ENCODE measurements at places on chromosomes 4 and X.

- H3K4me1 ChIP-seq: no peaks in the 10 kb centered on the region
- no peaks in the 10 kb centered on the region for H3K27me3 ChIP-seq
- H3K27ac ChIP-seq: no peak overlapping the region
- H3K4me3 ChIP-seq: no peak overlapping the region
- no peak for DNase-seq
Observed at GRCh38 chr4:81629366-81629765, 157.7 kb upstream of the RASGEF1B start.

GRCh38 chr4:145101091-145101490 is 3.0 kb downstream of the ABCE1 start:
- no peak overlapping the region for H3K4me3 ChIP-seq
- no peak overlapping the region for H3K27ac ChIP-seq
- H3K27me3 ChIP-seq: no peaks in the 10 kb centered on the region

- no peak overlapping the region for H3K27ac ChIP-seq
- H3K36me3 ChIP-seq: no peaks in the 10 kb centered on the region
- DNase-seq: no peak
Observed at GRCh38 chr4:48635980-48636379, 144.1 kb downstream of the FRYL start.

DNA sequence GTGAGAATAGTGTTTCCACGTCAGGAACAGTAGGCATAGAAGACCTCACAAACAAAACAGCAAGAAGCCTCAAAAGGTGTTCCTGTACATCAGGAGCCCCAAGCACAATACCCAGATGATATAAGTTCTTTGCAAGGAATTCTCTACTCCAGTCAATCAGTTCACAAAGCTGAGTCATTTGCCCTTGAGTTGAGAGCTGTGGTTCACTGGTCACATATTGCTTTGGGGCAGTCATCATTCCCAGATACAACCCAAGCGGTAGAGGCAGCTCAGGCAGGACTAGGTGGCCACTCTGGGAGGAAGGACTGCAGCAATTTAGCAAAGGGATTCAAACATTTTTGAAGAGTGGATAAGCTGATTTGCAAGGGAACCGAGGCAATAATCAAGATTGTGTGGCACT is 551.5 kb upstream of the ZFP42 start:
- no peak for DNase-seq
- no peaks in the 10 kb centered on the region for H3K27me3 ChIP-seq
- H3K27ac ChIP-seq: no peak overlapping the region
- H3K4me3 ChIP-seq: no peak overlapping the region
- no peaks in the 10 kb centered on the region for H3K36me3 ChIP-seq

DNA sequence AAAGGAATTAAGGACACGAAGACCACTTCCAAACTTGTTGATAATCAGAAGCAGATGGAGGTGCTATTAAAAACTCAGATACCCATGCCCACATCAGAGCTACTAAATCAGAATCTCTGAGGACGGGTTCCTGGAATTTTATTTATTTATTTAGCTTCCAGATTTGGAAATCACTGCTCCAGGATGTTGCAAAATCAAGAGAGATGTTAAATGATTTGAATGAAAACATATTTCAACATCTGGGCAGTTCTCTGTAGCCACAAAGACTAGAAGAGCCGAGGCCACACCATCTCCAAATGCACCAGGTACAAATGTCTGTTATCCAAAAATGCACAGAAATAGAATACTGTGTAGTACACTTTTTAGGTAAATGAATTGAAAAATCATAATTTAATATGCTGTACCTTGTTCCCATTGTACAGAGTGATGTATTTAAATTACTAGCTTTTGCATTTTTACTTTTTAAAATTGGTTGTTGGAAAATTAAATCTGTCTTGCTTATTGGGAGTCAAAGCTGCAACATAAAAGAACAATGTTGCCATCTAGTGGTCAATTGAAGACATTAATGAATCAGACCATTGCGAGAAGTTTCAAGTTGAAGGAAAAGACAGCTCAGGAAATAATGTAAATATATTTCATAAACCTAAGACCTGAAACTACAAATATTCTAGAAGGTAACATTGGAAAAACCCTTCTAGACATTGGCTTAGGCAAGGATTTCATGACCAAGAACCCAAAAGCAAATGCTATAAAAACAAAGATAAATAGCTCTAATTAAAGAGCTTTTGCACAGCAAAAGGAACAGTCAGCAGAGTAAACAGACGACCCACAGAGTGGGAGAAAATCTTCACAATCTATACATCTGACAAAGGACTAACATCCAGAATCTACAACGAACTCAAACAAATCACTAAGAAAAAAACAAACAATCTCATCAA is 151.3 kb upstream of the TTC29 start:
- no peak overlapping the region for H3K4me3 ChIP-seq
- no peaks in the 10 kb centered on the region for H3K27me3 ChIP-seq
- DNase-seq: no peak
- no peaks in the 10 kb centered on the region for H3K36me3 ChIP-seq
- peak overlapping the region; percentile 3 for H3K27ac ChIP-seq

GRCh38 chr4:128519163-128519830 is 231.7 kb upstream of the PGRMC2 start:
- no peak overlapping the region for H3K27ac ChIP-seq
- no peak for DNase-seq
- no peaks in the 10 kb centered on the region for H3K27me3 ChIP-seq
- no peaks in the 10 kb centered on the region for H3K36me3 ChIP-seq
- no peak overlapping the region for H3K4me3 ChIP-seq

DNA sequence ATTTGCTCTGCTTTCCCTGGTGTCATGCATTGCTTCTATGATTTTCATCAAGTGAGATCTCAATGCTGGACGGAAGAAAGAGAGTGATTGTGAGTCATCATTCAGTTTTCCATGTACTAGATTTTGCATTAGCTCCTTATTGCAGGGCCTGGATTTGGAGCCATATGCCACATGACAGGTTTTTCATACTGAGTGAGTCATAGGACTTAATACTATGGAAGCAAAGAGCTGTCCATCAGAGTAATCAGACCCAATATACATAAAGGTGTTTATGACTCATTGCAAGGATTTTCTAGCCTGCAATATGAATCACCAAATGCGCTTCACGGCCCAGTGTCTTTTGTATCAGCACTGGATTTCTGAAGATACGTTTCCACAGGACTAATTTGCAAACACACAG is 11.2 kb upstream of the TFDP3 start:
- H3K36me3 ChIP-seq: no peaks in the 10 kb centered on the region
- no peaks in the 10 kb centered on the region for H3K27me3 ChIP-seq
- no peak overlapping the region for H3K27ac ChIP-seq

DNA sequence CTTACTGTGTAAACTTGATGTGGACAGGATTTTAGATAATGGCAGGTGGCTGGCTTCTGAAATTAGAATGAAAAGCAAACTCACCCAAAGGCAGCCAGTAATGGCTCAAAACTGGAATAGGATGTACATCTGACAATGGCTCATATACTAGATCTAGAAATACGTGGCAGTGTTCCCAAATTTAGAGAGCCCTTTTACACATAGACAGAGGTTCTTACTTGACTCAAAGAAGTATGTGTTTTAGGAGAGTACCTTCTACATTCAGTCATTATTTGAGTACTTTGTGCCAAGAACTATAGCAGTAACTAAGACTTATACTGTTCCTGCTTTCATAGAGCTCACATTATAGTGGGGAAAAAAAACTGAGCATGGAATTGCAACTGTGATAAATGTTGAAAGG is 48.0 kb downstream of the UBE2K start:
- no peaks in the 10 kb centered on the region for H3K27me3 ChIP-seq
- no peak overlapping the region for H3K27ac ChIP-seq
- H3K4me1 ChIP-seq: no peaks in the 10 kb centered on the region
- H3K36me3 ChIP-seq: no peaks in the 10 kb centered on the region
- H3K4me3 ChIP-seq: no peak overlapping the region

- no peaks in the 10 kb centered on the region for H3K4me1 ChIP-seq
- H3K27me3 ChIP-seq: no peaks in the 10 kb centered on the region
- no peak overlapping the region for H3K27ac ChIP-seq
- no peak for DNase-seq
Observed at GRCh38 chr4:122776916-122777315, 44.4 kb downstream of the BBS12 start.

DNA sequence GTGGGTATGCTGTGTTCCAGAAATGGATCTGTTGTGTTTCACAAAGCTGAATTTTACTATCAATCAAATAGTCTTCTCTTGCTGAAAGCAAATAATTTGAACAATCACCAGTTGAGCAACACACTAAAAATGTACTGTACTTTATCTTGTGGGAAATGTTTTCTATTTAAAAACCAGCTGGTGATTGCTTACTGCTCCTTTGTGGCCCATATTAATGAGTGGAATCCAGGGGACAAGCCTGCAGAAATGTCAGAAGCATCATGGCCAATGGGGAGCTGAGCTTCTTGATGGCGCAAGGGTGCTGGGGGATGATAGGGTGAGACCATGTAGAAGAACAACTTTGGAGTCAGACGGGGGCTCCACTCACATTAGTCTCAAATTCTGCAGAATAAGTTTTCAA is 346.2 kb downstream of the ARHGAP10 start:
- H3K27ac ChIP-seq: no peak overlapping the region
- no peak for DNase-seq
- no peak overlapping the region for H3K4me3 ChIP-seq
- H3K36me3 ChIP-seq: no peaks in the 10 kb centered on the region
- no peaks in the 10 kb centered on the region for H3K4me1 ChIP-seq

- DNase-seq: no peak
- no peak overlapping the region for H3K4me3 ChIP-seq
- H3K27ac ChIP-seq: no peak overlapping the region
- H3K27me3 ChIP-seq: peaks cover 47% of the 10 kb centered on the region
- H3K36me3 ChIP-seq: no peaks in the 10 kb centered on the region
Observed at GRCh38 chr4:3823496-3824341, 57.5 kb downstream of the ADRA2C start.

DNA sequence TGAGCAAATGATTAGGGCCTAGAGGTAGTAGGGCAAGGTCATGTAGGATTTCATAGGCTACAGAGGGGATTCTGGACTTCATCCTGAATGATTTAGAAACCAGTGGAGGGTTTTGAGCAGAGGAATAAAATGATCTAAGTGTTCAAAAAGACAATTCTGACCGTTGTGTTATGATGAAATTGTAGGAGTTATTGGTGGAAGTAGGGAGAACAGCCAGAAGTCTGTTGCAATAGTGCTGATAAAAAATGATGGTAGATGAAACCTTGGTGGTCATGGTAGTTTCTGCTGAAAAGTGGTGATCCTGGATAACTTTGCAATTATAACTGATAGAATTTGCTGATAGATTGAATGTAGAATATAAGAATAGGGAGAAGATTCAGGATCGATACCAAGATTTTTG is 60.2 kb downstream of the MID1IP1 start:
- H3K27ac ChIP-seq: no peak overlapping the region
- no peaks in the 10 kb centered on the region for H3K4me1 ChIP-seq
- no peak for DNase-seq
- no peaks in the 10 kb centered on the region for H3K36me3 ChIP-seq

DNA sequence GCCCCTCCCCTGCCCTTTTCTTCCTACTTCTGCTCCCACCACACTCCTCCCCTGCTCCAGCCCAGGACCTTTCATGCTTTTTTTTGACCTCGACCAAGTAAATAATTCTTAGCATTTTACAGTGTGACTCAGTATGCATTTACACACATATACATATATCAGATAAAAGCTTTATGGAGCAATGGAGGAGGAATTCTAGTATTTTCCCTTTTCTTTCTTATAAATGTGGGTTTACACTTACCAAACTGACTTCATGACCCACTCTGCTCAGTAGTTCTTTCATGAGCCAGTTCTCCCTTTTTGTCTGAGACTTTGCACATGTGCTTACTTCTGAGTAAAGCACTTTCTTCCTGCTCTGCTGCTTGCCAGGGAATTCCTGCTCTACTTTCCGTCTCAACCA is 111.8 kb upstream of the H2AZ1 start:
- H3K36me3 ChIP-seq: no peaks in the 10 kb centered on the region
- H3K4me3 ChIP-seq: no peak overlapping the region
- no peak overlapping the region for H3K27ac ChIP-seq
- H3K4me1 ChIP-seq: no peaks in the 10 kb centered on the region
- no peak for DNase-seq

DNA sequence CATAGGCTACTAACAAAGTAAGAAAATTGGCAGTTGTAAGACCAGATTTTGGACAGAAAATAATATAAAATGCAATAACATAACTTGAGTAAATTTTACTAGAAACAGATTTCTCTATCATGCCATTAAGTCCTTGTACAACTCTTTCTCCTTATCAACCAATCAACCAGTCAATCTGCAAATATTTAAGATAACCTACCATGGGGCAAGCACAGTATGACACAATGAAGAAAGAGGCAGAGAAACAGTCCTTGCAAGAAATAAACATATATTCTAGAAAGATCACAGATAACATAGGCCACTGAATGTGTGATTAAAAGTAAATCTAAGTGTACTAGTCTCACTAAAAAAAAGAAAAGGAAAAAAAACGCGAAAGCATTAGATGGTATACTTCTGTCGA is 194.8 kb downstream of the PPP3CA start:
- H3K4me1 ChIP-seq: peaks cover 28% of the 10 kb centered on the region
- DNase-seq: no peak
